ENCODE measurements at places on chromosomes 4 and X.

DNA sequence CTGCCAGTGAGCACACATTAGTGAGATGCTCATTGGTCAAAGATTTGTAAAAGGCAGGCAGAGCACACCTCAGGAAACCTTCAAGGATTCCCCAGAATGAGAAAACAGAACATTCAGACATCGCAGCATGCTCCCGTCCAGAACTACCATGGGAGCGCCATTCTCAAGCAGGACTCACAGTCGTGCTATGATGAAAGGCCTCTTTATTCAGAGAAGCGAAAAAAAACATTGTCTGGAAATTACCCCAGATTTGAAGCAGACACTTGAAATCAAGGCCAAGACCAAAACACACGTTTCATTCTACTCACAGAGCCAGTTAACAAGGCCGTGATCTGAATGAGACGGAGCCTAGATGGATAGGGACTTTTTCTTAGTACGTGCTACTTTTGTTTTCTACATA, 961.8 kb upstream of the TENM3 start:
- DNase-seq, result no peak

GRCh38 chr4:41092128-41092527, 122.2 kb downstream of the APBB2 start:
- DNase-seq, result no peak

- no peak for DNase-seq
Measured at GRCh38 chrX:31603411-31604120, 531.7 kb upstream of the FTHL17 start.

DNA sequence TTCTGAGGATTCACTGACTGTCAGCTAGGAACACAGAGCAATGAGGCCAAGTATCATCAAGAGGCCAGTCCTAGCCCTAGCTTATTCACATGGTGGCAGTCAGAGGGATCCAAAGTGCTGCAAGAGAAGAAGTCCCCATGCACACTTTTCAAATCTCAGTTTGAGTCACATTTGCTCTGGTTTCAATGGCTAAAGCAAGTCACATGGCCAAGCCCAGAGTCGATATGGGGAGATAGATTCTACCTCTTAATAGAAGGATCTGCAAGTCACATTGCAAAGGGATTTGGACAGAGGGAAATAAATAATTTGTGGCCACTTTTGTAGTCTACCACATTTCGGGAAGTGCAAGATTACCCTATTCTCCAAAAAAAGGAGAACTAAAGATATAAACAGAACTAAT, 3.7 kb upstream of the LCORL start:
- no peak for DNase-seq

DNA sequence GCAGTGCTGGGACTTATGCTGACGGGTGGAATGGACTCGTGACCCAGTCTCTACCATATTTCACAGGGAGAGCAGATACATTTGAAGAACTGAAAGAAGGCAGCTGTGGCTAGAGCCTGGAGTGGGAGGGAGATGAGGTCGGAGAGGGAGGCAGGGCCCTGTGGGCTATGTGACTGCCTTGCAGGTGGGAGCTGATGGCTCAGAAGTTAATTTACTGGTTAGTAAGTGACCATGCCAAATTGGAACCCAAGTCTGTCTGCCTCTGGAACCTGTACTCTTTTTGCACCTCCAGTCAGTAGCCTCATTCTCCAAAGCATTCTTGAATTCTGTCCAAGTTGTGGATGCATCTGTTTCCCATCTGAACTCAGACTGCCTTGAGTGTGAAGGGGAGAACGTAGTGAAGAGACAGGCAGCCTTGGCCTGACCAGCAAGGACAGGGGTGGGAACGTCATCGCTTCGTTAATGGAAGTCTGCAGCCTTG, 92.3 kb downstream of the REPS2 start:
- DNase-seq, result no peak

GRCh38 chr4:84877051-84877833, 89.2 kb downstream of the WDFY3 start:
- DNase-seq, result no peak
